Cardiac ventricle fibroblast (primary cell): ENCODE measurements at places on chromosomes 3 and 15. TPM values are rescaled to one million over a fixed set of nuclear protein-coding genes. Genes with fewer than 3 reads are reported as not detected.

The PRKCD gene
- total RNA-seq: 7.5 and 10.3 TPM in 2 replicates

The RNF168 gene
- total RNA-seq: 14.0 and 14.9 TPM in 2 replicates

The ATP13A5 gene
- not detected in 2 replicates for total RNA-seq

The CFAP91 gene
- total RNA-seq: 0.05 TPM in 1 of 2 replicates, not detected in the other

The FRMD5 gene
- total RNA-seq: 0.50 and 0.54 TPM in 2 replicates

The DNAJB11 gene
- total RNA-seq: 51.1 and 60.6 TPM in 2 replicates
